ENCODE measurements at places on chromosomes 5 and 9.

- DNase-seq, result no peak
These were observed 266.4 kb downstream of the ZNF608 start for GRCh38 chr5:124480022-124480421.

DNA sequence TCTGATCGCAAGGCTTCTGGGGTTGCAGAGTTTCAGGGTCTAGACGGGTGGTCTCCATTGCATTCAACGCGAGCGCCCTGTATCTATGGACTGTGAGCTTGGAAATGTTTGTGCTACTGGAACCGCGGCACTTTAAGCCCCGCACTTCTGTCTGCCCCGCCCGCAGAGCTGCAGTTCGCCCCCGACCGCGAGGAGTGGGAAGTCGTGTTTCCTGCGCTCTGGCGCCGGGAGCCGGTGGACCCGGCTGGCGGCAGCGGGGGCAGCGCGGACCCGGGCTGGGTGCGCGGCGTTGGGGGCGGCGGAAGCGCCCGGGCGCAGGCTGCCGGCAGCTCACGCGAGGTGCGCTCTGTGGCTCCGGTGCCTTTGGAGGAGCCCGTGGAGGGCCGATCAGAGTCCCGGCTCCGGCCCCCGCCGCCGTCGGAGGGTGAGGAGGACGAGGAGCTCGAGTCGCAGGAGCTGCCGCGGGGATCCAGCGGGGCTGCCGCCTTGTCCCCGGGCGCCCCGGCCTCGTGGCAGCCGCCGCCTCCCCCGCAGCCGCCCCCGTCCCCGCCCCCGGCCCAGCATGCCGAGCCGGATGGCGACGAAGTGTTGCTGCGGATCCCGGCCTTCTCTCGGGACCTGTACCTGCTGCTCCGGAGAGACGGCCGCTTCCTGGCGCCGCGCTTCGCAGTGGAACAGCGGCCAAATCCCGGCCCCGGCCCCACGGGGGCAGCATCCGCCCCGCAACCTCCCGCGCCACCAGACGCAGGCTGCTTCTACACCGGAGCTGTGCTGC, 1.0 kb downstream of the ADAMTS19 start:
- no peak for DNase-seq

DNA sequence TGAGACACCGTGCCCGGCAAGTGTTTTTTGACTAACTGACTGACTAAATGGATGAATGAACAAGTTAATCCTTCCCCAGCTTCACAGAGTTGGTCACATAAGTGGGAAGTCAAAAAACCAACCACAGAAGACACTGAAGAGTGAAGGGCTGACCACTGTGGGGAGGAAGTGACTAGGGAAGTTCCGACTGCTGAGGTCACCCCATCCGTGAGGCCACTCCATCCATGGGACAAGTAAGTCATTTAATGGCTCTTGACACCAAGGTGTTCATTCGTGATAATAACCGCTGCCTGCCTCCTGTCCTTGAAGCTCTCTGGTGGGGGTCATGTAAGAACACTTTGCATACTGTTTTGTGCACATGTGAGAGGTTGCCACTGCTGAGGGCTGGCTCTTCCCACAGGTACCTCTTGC, 22.2 kb upstream of the CXCL14 start:
- DNase-seq, result no peak

- no peak for DNase-seq
These were observed 55.3 kb downstream of the RANBP17 start for GRCh38 chr5:170917113-170917512.

DNA sequence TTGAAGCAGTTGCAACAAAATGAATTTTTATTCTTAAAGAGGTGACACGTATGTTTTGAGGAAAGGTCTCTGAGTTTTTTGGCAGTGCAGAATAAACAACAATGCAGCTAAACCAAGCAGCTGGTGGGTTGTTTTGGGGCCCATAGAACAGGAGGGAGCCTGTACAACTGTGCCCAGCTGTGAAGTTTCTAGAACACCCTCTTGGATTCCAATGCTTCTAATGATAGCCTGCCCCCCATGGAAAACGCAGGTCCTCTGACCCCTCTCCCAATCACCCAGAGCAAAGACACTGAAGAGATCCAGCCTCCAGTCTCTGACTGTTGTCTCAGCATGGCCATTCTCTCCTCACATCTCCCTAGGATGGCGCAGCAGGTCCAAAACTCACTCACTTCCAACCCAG, 150.9 kb downstream of the MARCHF11 start:
- DNase-seq, result no peak

DNA sequence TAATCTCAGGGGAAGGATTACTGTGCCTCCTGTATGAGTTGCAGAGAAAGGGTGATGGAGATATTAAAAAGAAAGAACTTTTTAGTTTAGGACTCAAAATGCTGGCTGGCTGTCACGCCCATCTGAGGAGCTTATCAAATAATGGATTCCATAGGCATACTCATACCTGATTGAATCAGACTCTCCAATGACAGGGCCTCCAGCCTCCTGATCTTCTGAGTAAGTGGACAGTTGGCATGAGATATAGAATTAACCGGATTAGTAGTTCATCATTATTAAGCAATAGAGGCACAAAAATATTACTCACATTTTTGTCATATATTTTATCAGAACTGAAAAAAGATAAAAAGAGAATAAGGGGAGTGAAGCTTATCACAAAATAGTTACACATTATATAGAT, 157.0 kb upstream of the RASA1 start:
- DNase-seq, result no peak

DNA sequence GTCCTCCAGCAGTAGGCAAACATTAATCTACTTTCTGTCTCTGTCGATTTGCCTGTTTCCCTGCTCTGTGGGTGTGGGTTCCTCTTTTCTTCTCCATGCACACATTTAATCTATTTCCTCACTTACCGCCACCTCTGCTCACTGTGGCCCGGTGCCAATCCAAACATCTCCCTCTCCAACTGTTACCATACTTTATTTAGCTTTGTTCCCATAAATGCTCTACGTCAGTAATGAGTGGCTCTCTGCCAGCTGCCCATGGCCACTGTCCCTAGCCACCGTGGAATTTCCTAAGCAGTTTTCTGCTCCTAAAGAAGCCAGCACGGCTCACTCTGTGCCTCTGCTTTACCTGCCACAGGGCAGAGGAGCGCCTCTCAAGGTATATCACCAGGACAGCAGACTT, 19.5 kb upstream of the GOLPH3 start:
- DNase-seq, result no peak

DNA sequence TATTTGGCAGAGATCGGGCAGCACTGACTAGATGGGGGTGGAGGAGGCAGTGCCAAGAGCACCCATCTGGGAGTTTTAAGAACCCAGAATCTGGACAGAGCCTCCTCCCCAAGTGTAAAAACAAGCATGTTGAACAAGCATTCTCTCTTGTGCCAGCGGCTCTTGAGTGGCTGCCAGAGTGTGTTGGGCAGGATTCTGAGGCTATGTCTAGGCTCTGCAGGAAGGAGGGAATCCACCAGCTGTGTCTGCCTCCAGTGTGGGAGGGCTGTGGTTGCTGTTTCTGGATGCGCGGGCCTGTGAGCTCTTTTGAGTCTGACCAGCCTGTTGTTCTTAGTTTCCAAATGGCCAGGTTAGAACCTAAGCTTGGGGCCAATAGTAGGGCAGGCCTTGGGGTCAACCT, 39.8 kb downstream of the HMCN2 start:
- DNase-seq, result no peak

DNA sequence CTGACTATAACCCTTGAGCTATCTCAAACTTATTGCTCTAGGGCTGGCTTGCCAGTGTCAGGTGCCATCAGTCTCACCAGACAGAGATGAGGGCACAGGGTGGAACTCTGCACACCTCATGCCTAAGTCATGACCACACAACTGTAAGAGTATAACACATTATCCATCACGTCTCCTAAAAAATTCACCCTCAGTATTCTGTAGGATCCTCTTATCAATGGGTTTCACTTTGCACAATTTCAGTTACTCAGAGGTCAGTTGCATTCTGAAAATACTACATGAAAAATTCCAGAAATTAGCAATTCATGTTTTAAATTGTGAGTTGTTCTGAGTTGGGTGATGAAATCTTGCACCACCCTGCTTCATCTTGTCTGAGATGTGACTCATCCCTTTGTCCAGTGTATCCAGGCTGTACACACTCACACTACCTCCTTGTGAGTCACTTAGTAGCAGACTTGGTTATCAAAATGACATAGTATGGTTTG, 690.9 kb upstream of the CDH18 start:
- DNase-seq, result no peak

- no peak for DNase-seq
These were observed 58.6 kb downstream of the PUM3 start for GRCh38 chr9:2785060-2785950.

DNA sequence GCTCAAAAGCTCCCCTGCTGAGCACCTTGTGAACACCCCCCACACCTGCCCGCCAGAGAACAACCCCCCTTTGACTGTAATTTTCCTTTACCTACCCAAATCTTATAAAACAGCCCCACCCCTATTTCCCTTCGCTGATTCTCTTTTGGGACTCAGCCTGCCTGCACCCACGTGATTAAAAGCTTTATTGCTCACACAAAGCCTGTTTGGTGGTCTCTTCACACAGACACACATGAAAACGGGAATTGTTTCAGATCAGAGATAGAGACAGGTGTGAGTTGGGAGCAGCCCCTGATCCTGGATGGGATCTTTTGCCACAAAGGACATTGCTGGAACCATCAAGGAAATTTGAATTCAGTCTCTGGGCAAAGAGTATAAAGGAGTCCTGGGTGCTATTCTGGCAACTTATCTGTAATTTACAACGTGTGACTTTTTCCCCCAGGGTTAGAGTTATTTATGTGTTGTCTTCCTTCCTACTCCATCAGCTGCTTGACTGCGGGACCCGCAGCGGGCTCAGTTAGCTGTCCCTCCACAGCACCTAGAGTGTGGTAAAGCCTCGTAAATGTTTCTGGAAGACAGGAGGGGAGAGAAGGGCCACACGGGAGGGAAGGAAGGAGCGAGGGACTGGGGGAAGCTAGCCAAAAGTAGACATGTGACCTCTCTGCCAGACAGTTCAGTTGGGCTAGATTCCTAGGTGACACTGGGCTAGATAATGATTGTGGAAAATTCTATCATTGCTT, 437.0 kb downstream of the ZNF608 start:
- DNase-seq, result no peak

GRCh38 chr5:150221471-150221870, 31.6 kb downstream of the SLC6A7 start:
- DNase-seq, result no peak

- no peak for DNase-seq
These were observed 57.5 kb upstream of the STK32A start for GRCh38 chr5:147177125-147177840.

Data from activated CD8-positive, alpha-beta memory T cell treated with anti-CD3 and anti-CD28 coated beads for 24 hours (primary cell).